ENCODE measurements at places on chromosomes 4 and X.

GRCh38 chrX:123713841-123714240 is 19.0 kb downstream of the THOC2 start:
- DNase-seq, result peak; percentile 1

DNA sequence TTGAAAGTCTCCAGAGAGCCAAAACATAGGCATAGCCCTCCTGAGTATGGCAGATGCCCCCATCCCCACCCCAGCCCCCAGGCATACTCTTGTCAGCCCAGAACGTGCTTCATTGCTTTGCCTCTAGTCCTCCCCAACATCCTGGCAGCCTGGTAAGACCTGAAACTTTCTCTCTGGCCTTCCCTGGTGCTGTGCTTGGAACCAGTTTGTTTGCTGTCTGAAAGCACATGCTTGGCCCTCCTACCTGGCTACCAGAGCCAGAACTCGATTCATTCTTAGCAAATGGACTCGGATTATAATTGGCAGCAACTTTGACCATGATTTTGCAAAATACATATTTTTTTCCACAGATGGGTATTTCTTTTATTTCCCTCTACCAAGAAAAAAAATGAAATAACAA is 248.1 kb downstream of the USP46 start:
- no peak for DNase-seq

GRCh38 chrX:13699183-13699826 is 10.4 kb downstream of the RAB9A start:
- DNase-seq, result peak; percentile 15

- DNase-seq, result no peak
Observed at GRCh38 chrX:23327104-23327503, 7.5 kb upstream of the PTCHD1 start.

GRCh38 chr4:169765835-169766234 is 8.1 kb upstream of the HPF1 start:
- no peak for DNase-seq

GRCh38 chrX:153327561-153327960 is 6.0 kb upstream of the PNMA6F start:
- DNase-seq, result no peak

- no peak for DNase-seq
Observed at GRCh38 chrX:64642482-64642881, 247.2 kb upstream of the MTMR8 start.

DNA sequence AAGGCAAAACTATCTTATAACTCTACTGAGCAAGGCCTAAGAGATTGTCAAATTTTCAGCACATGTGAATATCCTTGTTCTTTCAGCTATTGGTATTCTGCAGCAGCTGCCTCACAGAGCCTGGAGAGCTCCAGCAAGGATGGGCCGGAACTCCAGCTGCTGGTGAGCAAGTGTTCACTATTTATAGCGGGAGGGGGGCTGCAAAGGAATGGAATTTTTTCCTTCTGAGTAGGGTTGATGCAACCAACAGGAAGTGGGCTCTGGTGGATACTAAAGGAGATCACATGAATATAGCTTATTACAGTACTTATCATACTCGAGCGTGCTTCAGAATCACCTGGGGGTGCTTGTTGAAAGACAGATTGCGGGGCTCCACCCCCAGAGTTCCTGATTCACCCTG is 20.2 kb upstream of the SETD7 start:
- DNase-seq, result no peak

- no peak for DNase-seq
Observed at GRCh38 chr4:181911420-181911819, 331.8 kb upstream of the TENM3 start.

GRCh38 chrX:125769628-125770027 is 396.5 kb downstream of the DCAF12L2 start:
- DNase-seq, result no peak

GRCh38 chr4:126123611-126124325 is 809.0 kb downstream of the FAT4 start:
- no peak for DNase-seq

DNA sequence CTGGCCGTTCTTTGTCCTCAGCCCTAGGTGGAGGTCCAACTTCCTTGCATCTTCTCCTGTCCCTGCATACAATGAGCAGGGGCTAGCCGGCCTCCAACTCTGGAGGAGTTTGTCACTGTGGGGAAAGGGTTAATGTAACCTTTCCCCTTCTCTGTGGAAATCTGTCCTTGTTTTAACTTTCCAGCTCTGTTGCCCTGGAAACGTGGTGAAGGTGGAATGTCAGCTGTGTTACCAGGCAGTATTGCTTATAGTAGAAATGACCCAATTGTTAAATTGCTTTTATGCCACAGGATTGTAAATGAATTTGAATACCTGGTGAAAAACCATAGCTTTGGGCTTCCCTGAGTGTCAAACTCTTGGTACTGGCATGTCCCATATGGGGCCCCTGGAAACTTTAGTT is 131.6 kb upstream of the SCML1 start:
- no peak for DNase-seq

- DNase-seq, result no peak
Observed at GRCh38 chr4:189786447-189786846, 154.2 kb upstream of the FRG1 start.

GRCh38 chr4:189858435-189858834 is 82.2 kb upstream of the FRG1 start:
- DNase-seq, result no peak

GRCh38 chr4:13642170-13642950 is 14.8 kb upstream of the BOD1L1 start:
- DNase-seq, result no peak

- no peak for DNase-seq
Observed at GRCh38 chrX:154774622-154775021, 12.0 kb downstream of the DKC1 start.

DNA sequence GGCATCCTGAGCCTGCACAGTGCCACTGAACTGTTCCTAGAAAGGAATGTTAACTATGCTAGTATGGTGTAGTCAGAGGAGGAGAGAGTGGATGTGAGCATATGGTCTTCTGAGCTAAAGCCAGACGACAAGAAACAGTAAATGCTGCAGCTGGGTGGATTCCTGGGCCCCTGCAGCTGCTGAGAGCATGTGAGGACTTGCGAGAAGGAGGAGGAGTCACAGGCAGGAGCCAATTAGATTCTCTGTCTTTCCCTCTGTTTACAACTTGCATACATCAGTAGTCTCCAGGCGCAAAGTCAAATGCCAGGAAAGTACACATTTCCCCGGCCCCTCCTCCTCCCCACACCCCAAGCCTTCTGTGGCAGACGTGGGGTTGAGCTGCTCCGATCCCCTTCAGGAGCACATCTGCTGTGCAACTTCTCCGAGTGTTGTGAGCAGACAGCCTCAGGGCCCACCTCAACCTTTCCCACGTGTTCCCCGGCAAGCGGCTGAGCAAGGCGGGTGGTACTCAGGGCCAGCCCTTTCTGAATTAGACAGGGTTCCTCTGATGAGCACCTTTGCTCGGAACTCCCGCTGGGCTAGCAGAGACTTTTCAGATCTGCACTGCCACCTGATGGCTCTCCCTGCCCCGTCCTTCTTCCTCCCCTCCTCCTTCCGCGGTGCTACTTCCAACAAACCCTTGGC is 108.7 kb upstream of the ATP6AP2 start:
- DNase-seq, result peak; percentile 14

DNA sequence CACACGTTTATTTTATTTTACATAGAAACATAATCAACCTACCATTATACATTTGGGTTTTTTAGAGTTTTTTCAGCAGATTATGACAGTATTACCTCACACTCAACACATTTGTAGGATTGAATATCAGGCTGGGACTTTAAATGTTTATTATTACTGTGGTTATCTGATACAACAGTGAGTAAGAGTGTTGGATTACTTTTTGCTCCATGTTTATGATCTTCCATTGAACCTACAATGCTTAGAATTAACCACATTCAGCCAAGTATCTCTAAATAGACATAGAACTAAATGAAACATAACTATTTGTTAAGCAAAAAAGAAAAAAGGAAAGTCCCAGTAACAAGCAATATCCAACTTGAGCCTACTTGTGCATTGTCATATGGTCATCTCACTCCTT is 607.4 kb upstream of the PITX2 start:
- DNase-seq, result no peak

DNA sequence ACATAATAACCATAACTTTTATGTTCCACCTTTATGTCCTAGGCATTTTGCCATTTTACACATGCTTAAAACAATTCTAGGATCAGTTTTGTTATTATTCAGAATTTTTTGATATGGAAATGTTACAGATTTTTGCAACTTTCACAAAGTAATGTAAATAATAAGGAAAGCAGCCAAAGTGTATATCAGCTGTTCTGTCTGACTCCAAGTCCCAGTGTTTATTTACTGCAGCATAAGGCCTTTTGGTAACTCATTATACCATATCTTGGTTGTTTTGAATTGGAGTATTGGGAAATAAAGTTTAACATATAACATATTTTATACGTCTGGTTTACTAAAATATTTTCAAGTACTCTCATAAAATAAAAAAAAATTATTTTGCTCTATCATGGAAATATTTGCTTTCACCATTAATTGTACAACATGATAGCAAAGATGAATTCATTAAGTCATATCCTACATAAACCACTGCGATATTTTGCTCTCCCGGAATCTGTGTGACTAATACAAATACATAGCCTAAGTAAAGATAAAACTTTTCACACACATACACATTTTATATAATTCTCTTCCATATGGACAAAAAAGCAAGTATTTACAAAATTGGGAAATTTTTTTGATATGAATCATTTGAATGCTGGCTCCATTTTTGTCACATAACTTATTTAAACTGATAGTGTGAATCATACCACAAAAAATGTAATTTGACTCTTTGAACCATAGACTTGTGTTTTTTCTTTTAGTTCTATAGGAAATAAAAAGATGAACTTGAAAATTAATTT is 399.0 kb downstream of the PABPC4L start:
- DNase-seq, result peak; percentile 38

GRCh38 chrX:13747836-13748235 is 13.3 kb downstream of the OFD1 start:
- DNase-seq, result peak; percentile 46

- no peak for DNase-seq
Observed at GRCh38 chr4:182828360-182829025, 88.7 kb downstream of the DCTD start.

DNA sequence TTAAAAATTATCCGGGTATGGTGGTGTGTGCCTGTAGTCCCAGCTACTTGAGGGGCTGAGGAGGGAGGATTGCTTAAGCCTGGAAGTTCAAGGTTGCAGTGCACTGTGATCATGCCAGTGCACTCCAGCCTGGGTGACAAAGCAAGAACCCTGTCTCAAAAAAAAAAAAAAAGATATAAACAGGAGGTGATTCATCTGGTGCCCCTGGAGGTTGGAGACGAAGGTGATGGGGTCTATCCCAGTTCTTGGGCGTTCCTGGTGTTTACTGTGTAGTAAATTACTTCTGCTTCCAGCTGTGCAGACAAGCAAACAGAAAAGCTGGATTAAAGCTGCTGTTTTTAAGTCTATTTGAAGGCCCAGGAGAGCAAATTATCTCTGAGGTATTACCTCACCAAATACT is 19.9 kb downstream of the GPKOW start:
- no peak for DNase-seq

DNA sequence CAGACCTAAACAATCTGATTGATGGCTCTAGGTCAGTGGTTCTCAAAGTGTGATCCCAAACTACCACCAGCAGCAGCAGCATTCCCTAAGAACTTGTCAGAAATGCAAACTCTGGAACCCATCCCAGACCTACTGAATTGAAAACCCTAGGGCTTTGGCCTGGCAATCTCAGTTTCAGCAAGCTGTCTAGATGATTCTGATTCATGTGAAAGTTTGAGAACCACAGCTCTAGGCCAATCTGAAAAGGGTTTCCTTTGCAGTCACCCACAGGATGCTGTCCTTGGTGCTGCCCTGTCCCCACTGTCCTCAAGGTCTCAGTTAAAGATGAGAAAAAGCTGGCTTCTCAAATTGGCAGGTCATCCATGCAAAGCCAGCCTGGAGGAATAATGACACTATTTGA is 34.8 kb downstream of the SMPX start:
- no peak for DNase-seq

DNA sequence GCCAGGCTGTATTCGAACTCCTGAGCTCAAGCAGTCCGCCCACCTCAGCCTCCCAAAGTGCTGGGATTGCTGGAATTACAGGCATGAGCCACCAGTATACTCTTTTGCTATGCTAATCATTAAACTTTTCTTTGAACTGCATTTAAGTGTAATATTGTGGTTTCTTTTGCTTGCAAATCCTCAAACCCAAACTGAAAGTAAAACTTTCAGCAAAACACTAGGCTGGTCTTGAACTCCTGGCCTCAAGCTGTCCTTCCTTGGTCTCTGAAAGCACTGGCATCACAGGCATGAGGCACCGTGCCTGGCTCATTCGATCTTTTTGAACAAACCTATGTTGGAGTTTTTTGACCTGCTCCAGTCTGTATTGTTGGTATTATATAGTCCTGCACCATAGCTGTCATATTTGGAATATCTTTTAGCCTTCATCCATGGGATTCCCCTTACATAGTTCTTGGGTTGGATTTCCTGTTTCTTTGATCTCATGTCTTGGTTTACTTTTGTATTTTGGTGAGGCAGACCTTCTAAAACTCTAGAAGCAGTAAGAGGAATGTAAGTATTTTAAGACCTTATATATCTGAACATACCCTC is 34.1 kb downstream of the MOB1B start:
- DNase-seq, result no peak

DNA sequence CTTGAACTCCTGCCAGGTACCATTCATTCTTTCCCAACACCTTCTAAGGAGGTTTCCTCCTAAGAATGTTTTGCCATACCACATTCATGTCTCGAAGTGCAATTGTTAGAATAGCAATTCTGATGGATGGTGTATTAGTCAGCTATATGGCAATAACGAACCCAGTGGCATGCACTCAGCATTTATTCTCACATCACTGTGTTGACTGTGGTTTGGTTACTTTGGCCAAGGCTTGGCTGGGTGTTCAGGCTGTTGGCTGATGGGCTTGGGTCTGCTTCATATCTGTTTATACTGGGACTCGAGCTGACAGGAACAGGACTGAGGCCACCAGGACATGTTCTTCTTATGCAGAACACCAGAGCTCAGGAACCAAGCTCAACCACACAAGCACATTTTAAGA is 31.7 kb downstream of the PSAPL1 start:
- no peak for DNase-seq

Measured in endothelial cell of umbilical vein (primary cell).